Heart right ventricle (tissue), 16 donors: ENCODE measurements at places on chromosomes 7 and 10. TPM values are rescaled to one million over a fixed set of nuclear protein-coding genes. Genes with fewer than 3 reads are reported as not detected.

TBX20 gene
- 5.4 TPM for polyA plus RNA-seq

VCL gene
- 117 TPM for polyA plus RNA-seq

DRGX gene
- not detected for polyA plus RNA-seq

OR2A5 gene
- polyA plus RNA-seq = not detected

ZNF485 gene
- 0.94 TPM for polyA plus RNA-seq

TMEM184A gene
- 0.45 TPM for polyA plus RNA-seq

IL2RA gene
- 0.36 TPM for polyA plus RNA-seq

NUTM2E gene
- polyA plus RNA-seq = 0.28 TPM

EPDR1 gene
- polyA plus RNA-seq = 7.8 TPM

LDB3 gene
- 162 TPM for polyA plus RNA-seq

PTN gene
- polyA plus RNA-seq = 7.9 TPM

SLC4A2 gene
- 101 TPM for polyA plus RNA-seq

TEX36 gene
- polyA plus RNA-seq = not detected

FGL2 gene
- 3.4 TPM for polyA plus RNA-seq

ANTXRL gene
- polyA plus RNA-seq = 0.22 TPM

PRXL2A gene
- polyA plus RNA-seq = 46.0 TPM

AKR1C4 gene
- polyA plus RNA-seq = not detected

MKI67 gene
- polyA plus RNA-seq = 0.15 TPM

HOGA1 gene
- polyA plus RNA-seq = 30.4 TPM

SHTN1 gene
- polyA plus RNA-seq = 0.86 TPM

MTERF1 gene
- 8.3 TPM for polyA plus RNA-seq

C7orf33 gene
- polyA plus RNA-seq = not detected

SPDYE1 gene
- polyA plus RNA-seq = not detected

C10orf143 gene
- 5.4 TPM for polyA plus RNA-seq

ATOH7 gene
- polyA plus RNA-seq = not detected

SNX10 gene
- polyA plus RNA-seq = 0.75 TPM

SPAM1 gene
- polyA plus RNA-seq = not detected

ORC5 gene
- polyA plus RNA-seq = 6.5 TPM

GIMAP6 gene
- 24.3 TPM for polyA plus RNA-seq

UBE3C gene
- 10.5 TPM for polyA plus RNA-seq

PON1 gene
- polyA plus RNA-seq = 0.09 TPM

PLEKHS1 gene
- polyA plus RNA-seq = 0.01 TPM

LIPK gene
- polyA plus RNA-seq = not detected

MGMT gene
- polyA plus RNA-seq = 11.9 TPM

STK31 gene
- 0.29 TPM for polyA plus RNA-seq

NPY4R2 gene
- not detected for polyA plus RNA-seq

ANKRD22 gene
- polyA plus RNA-seq = not detected

ABCC2 gene
- polyA plus RNA-seq = 0.30 TPM

UBTD1 gene
- 36.5 TPM for polyA plus RNA-seq

PDGFA gene
- polyA plus RNA-seq = 14.3 TPM

CCDC3 gene
- polyA plus RNA-seq = 5.5 TPM

GPER1 gene
- polyA plus RNA-seq = 4.5 TPM

IFIT1 gene
- 20.8 TPM for polyA plus RNA-seq

PPIF gene
- 144 TPM for polyA plus RNA-seq

GRID1 gene
- polyA plus RNA-seq = 0.44 TPM

TMEM236 gene
- polyA plus RNA-seq = 0.13 TPM

TMEM106B gene
- polyA plus RNA-seq = 10.6 TPM

ZP3 gene
- 0.77 TPM for polyA plus RNA-seq

EFCAB10 gene
- polyA plus RNA-seq = not detected

SLC29A3 gene
- 1.2 TPM for polyA plus RNA-seq

OPN4 gene
- polyA plus RNA-seq = 0.29 TPM

DDC gene
- not detected for polyA plus RNA-seq

SEMA3E gene
- not detected for polyA plus RNA-seq

FAM25A gene
- not detected for polyA plus RNA-seq

BAG3 gene
- 42.5 TPM for polyA plus RNA-seq

TSPAN12 gene
- polyA plus RNA-seq = 22.5 TPM

SVOPL gene
- polyA plus RNA-seq = not detected

RBP4 gene
- polyA plus RNA-seq = 30.0 TPM
